Airway epithelial cell (primary cell): ENCODE measurements at places on chromosomes 4 and X. TPM values are rescaled to one million over a fixed set of nuclear protein-coding genes. Genes with fewer than 3 reads are reported as not detected.

The RNF150 gene
- 0.37 and 0.63 TPM in 2 replicates for total RNA-seq

The MANBA gene
- 24.8 and 25.3 TPM in 2 replicates for total RNA-seq

The ARSJ gene
- total RNA-seq, result 20.2 and 24.3 TPM in 2 replicates

The ZCCHC18 gene
- total RNA-seq, result not detected in 2 replicates

The SH3RF1 gene
- total RNA-seq, result 12.8 and 17.2 TPM in 2 replicates

The TMEM164 gene
- total RNA-seq, result 27.8 and 35.3 TPM in 2 replicates

The SATL1 gene
- not detected in 2 replicates for total RNA-seq

The ABCG2 gene
- 0.49 and 0.60 TPM in 2 replicates for total RNA-seq

The TECRL gene
- total RNA-seq, result not detected in 2 replicates

The CTAG1B gene
- not detected in 2 replicates for total RNA-seq

The PCYT1B gene
- total RNA-seq, result 0.60 and 1.1 TPM in 2 replicates

The XG gene
- 5.1 and 6.6 TPM in 2 replicates for total RNA-seq

The CTAG2 gene
- total RNA-seq, result not detected in 2 replicates

The DCHS2 gene
- 0.07 TPM in 1 of 2 replicates, not detected in the other for total RNA-seq

The SLC49A3 gene
- total RNA-seq, result 0.42 and 0.63 TPM in 2 replicates

The GUCY2F gene
- not detected in 2 replicates for total RNA-seq

The ZBTB49 gene
- 0.51 and 2.5 TPM in 2 replicates for total RNA-seq

The PLAC8 gene
- 4.7 and 9.8 TPM in 2 replicates for total RNA-seq

The GLOD5 gene
- not detected in 2 replicates for total RNA-seq

The MRPS18C gene
- total RNA-seq, result 30.6 and 35.3 TPM in 2 replicates

The MXRA5 gene
- total RNA-seq, result 0.28 and 0.85 TPM in 2 replicates

The ZNF595 gene
- total RNA-seq, result 4.9 and 6.5 TPM in 2 replicates

The H2AZ1 gene
- 488 and 503 TPM in 2 replicates for total RNA-seq

The SUPT20HL1 gene
- not detected in 2 replicates for total RNA-seq

The DOK7 gene
- 3.4 and 3.6 TPM in 2 replicates for total RNA-seq

The BTC gene
- total RNA-seq, result 0.33 and 0.71 TPM in 2 replicates

The NWD2 gene
- 0.07 TPM in 1 of 2 replicates, not detected in the other for total RNA-seq

The ASB9 gene
- 1.3 and 2.6 TPM in 2 replicates for total RNA-seq

The CYLC1 gene
- total RNA-seq, result not detected in 2 replicates

The TMPRSS11E gene
- total RNA-seq, result 10.4 and 18.1 TPM in 2 replicates

The UGT2B17 gene
- total RNA-seq, result not detected in 2 replicates

The HSFX4 gene
- total RNA-seq, result not detected in 2 replicates

The HSD17B13 gene
- not detected in 2 replicates for total RNA-seq

The CSAG3 gene
- total RNA-seq, result not detected in 2 replicates

The EDA gene
- 1.2 and 1.5 TPM in 2 replicates for total RNA-seq

The JAKMIP1 gene
- total RNA-seq, result not detected in 2 replicates

The TEX11 gene
- not detected in 2 replicates for total RNA-seq
